HuH-7.5 (cell line): ENCODE measurements at places on chromosomes 11 and 22.

GRCh38 chr11:14320020-14320419 is 39.0 kb downstream of the RRAS2 start:
- DNase-seq, result no peak

DNA sequence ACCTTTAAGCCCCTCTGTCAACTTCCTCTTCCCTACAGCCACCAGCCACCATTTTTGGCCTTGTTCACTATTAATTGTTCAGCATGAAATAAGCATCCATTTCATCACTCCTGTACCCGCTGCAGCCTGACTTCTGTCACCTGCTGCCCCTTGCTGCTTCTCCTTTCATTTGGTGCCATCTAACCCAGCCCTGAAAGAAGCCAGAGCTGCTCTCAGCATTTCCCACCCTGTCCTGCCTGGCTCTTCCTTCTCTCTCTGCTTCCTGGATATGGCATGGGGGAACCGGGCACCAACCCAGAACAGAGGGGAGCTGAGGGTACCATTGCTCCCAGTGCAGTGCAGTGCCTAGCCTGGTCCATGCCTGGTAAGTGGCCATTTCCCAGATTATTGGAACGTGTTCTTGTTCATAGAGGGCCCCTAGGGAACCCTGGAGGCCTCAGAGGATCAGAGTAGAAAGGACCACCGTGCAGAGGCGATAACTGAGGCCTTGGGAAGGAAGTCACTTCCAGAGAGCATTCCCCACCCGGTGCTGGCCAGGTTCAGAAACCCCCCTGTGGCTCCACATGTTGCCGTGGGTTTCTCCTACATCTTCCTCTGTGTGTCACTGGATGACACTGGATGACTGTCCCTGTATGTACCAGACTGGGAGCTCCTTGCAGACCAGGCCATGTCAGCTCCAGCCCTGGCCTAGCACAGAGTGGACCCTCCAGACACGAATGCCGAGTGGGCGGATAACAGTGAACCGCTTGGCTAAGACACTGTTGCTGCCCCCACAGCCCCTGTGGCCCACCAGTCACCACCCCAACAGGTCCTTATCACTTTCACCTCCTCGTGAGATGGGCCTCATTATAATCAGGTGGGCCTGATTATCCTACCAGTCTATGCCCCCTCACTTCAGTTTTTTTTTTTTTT is 4.7 kb downstream of the YDJC start:
- no peak for DNase-seq

- no peak for DNase-seq
These were observed 3.4 kb downstream of the LRRC51 start for GRCh38 chr11:72084076-72084475.

GRCh38 chr22:27241430-27242321 is 559.9 kb downstream of the MN1 start:
- no peak for DNase-seq
